ENCODE measurements at places on chromosomes 11 and 22.

- no peak for DNase-seq
These were observed 20.0 kb downstream of the PPFIA1 start for GRCh38 chr11:70290361-70291065.

DNA sequence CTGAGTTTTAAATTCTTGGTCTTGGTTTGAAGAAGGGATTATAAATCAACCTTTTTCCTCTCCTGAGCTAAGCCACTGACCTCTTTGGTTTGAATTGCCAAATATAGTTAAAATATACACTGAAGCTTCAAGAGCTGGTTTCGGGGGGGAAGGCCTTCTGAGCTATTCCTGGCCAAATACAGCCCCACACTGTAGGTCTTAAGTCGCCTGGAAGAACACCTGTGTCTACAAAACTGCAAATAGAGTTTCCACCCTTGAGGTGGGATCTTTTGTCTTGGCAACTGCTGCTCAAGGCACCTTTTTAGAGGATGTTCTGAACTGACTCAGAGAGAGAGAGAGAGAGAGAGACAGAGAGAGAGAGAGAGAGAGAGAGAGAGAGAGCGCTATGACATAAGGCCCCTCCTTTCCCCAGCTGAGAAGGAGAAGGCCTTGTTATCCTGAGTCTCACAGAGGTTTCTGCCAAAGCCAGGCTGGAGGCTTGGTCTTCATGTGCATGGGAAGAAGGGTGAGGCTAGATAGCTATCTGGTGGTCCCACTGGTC is 5.5 kb downstream of the ADM start:
- DNase-seq = no peak

DNA sequence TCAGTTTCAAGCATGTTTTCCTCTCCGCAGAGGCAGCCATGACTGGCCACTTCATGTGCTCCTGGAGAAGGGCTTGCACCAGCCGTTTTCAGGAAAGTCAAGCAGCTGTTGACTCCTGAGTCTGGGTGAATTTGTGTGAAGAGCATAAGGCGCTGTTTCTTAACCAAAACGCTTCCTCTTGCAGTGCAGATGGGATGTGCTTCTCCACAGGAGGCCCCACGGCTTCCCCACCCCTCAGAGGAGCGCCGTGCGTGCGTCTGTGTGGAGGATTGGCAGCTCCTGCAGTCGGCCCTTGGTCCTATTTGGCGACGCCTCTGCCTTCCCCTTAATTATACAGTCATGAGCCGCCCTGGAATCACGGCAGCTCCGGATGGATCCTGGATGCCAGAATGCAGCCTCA is 54.1 kb upstream of the B3GAT1 start:
- no peak for DNase-seq

DNA sequence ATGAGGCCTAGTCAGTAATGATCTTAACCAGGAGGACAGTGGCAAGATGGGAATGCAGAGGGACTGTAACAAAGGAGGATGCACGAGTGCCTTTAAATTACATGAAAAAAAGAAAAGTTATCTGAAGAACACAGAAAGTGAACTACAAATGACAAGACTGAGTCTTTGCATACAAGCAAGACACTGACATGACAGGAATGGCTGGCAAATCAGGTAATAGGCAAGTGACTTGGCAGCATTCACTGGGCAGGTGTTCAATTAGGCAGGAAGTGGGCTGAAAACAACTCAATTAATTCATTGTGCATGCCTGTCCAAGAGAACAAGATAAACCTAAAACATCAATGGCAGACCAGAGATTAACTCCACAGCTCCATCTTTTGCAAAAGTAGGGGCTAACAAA is 24.0 kb downstream of the SMCO4 start:
- DNase-seq = no peak

DNA sequence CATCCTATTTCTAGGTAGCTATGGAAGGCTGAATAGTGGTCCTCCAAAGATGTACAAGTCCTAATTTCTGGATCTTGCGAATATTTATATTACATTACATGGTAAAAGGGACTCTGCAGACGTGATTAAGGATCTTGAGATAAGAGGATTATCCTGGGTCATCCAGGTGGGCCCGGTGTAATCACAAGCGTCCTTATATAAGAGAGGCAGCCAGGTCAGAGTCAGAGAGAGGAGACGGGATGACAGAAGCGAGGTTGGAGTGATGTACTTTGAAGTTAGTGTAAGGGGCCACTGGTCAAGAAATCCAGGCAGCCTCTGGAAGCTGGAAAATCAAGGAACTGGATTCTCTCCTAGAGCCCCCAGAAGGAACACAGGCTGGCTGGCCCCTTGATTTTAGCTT is 70.1 kb upstream of the MYOD1 start:
- DNase-seq = no peak

GRCh38 chr11:96021901-96022650 is 98.2 kb upstream of the MTMR2 start:
- DNase-seq = no peak

DNA sequence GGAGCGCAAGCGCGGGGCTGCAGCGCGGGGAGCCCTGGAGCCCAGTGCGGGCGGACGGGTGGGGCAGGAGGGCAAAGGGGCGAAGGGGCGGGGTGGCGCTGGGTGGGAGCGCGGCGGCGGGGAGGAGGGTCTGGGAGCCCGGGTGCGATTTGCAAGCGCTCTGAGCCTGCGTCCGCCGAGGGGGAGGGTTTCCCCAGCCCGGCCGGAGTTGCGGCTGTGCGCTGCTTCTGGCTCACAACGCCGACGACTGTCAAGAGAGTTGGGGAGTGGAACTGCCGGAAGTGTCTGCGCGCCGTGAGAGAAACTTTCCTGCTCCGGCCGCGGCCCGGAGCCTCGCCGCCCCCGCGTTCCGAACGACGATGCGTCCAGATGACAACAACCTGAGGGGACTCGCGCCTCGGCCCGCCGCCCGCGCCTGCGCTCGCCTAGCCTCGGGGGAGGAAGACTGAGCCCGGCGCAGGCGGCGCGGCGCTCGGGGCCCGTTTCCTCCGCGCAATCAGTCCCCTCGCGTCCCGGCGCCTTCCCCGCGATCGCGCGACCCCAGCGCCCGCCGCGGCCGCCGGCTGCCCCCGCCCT is at the start of gene ARHGAP42:
Gene ARHGAP42, plus strand, starts transcription at position 235 of the 576 bp plus-strand sequence. CDS start 391 bp downstream, outside the sequence.
- no peak for DNase-seq

DNA sequence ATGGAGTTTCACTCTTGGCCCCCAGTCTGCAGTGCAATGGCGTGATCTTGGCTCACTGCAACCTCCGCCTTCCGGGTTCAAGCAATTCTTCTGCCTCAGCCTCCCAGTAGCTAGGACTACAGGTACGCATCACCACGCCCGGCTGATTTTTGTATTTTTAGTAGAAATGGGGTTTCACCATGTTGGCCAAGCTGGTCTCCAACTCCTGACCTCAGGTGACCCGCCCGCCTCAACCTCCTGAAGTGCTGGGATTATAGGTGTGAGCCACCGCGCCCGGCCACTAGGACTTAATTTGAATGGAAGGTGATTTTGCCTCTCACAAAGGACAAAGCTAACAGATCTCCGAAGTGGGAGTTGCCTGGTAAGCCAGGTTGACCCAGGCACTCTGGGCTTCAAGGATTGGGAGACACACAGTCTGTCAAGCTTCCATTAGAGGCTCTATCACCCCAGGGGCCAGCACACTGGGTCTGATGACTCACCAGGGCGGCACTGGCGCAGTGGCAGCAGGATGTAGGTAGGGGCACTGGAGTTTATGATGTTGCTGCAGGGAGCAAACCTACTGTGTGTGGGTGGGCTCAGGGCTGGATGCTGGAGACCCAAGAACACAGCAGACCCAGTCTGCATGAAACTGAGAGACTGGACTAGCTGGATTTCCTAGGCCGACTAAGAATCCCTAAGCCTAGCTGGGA is 17.8 kb upstream of the KCTD14 start:
- no peak for DNase-seq

DNA sequence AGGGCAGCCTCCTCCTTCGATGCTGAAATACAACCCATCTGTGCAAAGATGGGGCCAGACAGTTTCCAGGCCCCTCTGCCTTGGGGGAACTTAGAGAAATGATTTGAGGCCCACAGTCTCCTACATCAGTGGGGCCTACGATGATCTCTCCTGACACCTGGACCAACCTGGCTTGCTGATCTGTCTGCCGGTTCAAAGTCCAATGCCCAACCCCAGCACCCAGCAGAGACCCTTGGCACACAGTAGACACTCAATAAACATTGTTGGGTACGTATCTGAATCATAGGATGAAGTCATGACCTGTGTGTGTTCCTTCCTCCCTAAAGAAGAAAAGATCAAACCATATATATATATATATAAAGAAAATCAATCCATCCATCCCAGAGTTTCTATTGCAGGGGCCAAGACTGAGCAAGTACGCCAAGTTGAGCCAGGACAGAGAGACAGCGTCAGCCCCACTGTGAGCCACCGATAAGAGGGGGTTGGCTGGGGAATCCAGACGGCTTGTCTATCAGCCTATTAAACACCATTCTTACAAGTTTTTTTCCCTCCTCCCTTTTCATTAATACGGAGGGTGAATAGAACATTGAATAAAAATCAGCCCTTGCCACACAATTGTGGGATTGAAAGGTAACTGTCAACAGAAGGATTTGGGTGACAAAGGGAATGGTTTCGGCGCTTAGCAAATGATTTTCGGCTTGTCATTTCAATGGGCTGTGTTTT is 244.1 kb downstream of the MN1 start:
- no peak for DNase-seq

DNA sequence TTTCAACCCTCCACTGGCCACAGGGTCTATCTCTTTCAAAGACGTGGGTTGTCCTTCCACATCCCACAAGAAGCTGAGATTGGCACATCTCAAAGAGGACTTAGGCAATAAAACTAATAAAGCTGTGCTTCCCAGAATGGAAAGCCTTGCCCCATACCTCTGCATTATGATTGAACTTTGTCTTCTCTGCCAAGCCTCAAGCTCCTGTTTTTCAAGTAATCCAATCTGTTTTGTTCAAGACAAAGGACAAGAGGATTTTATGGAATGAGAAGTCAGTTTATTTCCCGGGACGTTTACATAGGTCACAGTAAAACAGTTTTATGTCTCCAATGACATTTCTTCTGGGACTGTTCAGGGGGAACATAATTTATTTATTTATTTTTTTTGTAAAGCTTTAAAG is 108.4 kb downstream of the GALNT18 start:
- DNase-seq = no peak

GRCh38 chr11:39641751-39642150 is 1817.7 kb downstream of the LRRC4C start:
- no peak for DNase-seq

DNA sequence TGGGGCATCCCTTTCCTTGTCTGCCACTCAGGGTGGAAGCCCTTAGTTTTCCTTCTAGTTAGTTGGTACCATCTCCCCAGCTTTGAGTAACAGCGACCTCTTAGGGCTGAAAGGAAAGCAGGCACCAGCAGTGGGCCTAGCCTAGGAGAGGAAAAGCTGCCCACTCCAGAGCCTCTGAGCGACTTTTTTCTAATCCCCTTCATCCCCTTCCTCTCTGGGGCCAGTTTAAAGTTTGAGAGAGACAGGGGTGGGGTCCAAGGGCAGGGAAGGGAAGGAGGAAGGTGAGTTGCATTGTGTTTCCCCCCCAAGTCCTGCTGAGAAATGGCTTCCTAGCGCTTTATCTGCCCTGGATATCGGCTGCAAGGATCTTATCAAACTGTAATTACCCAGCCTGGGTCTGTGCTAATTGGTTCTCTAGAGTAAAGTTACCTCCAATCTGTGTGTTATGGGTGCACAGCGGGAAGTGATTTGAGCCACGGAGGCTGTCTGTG is 573.9 kb upstream of the CADM1 start:
- DNase-seq = no peak

- no peak for DNase-seq
These were observed 19.0 kb downstream of the POLD3 start for GRCh38 chr11:74611369-74611861.

- DNase-seq = no peak
These were observed 33.4 kb downstream of the MIAT start for GRCh38 chr22:26690654-26691376.

DNA sequence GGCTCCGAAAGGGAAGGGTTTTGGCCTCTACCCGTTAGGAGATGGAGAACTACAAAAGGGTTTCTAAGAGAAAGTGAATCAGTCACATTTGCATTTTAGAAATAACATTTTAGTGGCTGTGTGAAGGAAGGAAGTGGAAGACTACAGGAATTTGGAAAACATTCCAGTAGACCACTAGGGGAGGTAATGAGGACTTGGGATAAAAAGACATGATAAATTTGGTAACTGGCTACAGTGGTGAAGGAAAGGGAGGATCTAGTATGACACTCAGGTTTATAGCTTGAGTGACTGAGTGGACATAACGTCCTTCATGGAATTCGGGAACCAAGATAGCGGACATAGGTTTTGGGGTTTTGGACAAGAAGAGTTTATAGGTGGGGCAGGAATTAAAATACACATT is 7.0 kb upstream of the RRM1 start:
- DNase-seq = no peak

GRCh38 chr11:92810423-92811064 is 158.9 kb upstream of the MTNR1B start:
- no peak for DNase-seq

DNA sequence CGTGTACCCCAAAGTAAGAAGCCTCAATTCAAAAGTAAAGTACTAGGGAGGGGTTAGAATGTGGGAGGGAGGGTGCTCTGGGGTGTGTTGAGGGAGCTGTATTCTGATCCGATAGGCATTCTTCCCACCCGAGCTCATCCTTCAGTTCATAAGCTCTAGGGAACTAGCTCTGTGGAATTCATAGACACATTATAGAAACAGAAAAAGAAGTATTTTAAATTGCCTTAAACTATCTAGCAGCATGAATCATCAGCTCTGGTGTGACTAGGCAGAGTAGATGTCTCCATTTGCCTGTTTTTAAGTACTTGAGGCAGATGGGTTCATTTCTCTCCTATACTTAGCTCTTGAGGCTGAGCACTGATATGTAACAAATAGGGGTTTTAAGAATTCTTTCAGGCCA is 7.3 kb upstream of the SGSM3 start:
- DNase-seq = no peak

DNA sequence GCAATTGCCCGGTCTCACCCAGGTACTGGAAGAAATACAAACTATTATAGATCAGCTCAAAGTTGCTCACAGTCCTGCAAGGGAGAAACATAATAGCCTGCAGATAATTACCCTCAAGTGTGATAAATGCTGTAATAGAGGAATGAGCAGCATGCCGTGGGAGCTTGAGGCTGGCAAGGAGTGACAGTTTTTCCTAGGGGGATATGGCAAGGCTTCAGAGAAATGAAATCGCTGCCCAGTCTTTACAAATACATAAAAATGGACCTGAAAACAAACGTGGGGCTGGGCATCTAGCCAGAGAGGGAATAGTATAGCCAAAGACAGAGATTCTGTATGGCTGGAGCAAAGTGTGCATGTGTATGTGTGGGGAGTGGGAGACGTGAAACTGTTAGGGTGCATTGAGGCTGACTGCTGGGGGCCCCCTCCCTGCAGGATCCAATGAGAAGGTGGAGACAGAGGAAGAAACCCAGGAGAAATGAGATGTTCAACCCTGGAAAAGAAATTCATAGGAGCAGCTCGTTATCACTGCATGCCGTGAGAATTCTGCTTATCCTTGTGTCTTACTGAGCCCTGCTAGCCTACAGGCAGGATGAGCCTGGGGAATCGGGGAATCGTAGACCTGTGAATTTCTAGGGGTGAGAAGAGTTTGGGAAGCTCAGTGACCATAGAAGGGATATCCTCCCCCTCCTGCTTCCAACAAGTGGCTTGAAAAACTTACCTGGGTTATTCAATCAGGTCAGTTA is 167.0 kb downstream of the LDLRAD3 start:
- DNase-seq = no peak
